CD8-positive, alpha-beta memory T cell (primary cell): ENCODE measurements at places on chromosomes 1 and 21.
A peak's percentile ranks its signal among the peaks of the same experiment; 100 is the strongest.

DNA sequence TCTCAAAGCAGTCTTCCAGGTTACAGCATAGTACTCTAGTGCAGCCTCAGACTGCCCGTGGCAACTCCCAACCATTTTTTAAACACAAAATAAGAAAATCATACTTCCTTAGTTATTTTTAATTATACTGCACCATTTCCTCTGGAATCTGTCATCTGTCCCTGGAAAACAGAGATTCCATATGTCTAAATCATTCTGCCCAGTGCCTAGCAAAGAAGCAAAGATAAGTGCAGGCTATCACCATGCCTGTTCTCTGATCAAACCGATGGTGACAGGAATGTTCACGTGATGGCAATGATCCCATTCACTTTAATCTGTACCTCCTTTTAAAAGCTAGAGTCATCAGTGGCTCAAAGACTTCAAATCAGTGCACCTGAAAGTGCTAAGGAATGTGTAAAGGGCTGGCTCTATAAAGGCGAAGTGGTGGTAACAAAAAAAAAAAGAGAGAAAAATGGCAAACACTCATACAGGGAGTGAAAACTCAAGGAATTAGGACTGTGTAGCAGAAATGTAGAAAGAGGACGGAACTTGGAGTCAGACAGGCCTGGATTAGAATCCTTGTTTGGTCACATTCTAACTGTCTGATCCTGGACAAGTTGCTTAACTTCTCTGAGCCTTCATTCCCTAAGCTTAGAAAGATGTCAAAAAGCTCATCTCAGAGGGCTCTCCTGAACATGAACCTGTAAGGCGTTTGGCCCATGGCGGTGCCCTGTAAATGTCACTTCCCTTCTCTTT is 9.9 kb upstream of the CCN1 start:
- no peak for DNase-seq

DNA sequence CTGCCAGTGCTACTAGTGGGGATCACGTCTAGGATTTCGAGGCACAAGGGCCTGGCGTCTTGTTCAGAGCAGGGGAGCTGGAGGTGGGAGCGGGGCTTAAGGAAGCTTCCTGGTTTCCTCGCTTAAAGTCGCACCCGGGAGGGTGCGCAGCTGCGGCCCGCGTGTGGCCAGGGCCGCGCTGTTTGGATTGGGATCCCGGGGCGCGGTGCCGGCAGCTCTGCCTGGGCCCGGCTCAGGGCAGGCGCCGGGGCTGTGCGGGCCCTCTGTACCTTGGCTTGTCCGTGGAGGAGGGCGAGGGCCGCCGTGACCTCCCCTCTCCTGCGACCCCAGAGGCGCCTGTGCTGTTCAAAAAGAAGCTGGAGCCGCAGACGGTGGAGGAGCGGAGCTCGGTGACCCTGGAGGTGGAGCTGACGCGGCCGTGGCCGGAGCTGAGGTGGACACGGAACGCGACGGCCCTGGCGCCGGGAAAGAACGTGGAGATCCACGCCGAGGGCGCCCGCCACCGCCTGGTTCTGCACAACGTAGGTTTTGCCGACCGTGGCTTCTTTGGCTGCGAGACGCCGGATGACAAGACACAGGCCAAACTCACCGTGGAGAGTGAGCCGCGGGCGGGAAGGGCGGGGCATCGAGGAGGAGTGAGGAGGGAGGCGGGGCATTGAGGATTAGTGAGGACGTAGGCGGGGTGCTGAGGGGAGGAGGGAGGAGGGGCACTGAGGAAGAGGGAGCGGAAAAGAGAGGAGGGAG is 67.8 kb downstream of the OBSCN start:
- peak; percentile 80 for DNase-seq

DNA sequence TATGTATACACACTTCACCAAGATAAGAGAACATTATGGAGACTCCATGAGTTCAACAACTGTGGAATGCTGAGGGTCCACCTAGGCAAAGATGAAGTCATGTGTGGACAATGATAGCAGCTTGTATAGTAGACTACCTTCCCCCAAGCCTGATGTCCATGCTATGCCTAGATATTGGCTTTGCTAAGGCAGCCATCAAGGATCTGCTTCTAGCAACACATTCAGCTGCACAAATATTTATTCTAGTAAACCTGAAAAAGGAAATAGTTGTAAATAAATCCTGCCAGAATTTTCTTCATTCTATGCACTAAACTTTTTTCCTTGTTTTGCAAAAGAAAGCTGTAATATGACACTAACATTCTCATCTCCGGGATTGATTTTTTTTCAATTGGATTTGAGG is 7.0 kb upstream of the LPAR3 start:
- DNase-seq: no peak

DNA sequence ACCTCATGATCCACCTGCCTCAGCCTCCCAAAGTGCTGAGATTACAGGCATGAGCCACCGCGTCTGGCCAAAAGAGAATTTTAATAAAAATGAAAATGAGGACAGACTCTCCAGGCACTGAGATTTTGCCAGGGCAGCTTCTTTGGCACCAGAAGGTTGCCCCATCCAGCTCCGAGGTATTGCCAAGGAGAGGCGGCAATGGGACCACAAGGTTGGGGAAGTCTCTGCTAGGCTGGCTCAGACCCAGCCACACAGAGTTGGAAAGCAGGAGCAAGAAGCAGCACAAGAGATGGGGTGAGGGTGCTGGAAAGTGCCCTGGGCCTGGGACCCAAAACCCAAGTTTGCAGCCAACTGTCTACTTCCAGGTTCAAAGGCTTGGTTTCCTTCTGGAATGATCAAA is 200.9 kb downstream of the HHIPL2 start:
- no peak for DNase-seq

- no peak for DNase-seq
Observed at GRCh38 chr1:169601096-169601881, 15.0 kb upstream of the F5 start.

DNA sequence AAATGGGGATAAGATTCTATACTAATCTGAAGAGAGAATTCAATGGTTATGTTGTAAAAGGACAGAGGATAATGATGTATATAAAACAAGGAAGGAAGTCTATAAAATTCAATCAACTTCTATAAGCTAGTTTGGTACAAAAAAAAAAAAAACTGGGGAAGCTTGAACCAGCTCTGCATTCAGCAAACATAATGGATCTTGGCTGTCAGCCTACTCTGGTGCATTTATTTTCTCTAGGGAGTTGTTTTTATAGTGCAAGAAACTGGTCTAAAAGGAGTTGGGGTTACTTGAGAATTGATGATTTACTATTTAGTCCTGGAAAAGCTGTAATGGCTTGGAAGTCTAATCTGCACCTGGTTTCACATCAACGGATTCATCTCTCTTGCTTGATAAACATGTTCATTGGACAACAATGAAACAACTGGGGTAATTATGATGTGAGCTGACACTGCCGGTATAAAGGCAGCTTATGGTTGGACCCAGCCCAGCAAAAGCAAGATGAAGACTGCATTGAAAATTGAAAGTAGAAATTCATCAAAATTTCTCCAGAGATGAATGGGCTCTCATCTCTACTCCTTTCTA is 199.4 kb upstream of the NRIP1 start:
- DNase-seq: no peak

- DNase-seq: no peak
Observed at GRCh38 chr1:25033030-25033827, 103.2 kb upstream of the RUNX3 start.

- DNase-seq: no peak
Observed at GRCh38 chr1:200668514-200669313, 993 bp downstream of the DDX59 start.

DNA sequence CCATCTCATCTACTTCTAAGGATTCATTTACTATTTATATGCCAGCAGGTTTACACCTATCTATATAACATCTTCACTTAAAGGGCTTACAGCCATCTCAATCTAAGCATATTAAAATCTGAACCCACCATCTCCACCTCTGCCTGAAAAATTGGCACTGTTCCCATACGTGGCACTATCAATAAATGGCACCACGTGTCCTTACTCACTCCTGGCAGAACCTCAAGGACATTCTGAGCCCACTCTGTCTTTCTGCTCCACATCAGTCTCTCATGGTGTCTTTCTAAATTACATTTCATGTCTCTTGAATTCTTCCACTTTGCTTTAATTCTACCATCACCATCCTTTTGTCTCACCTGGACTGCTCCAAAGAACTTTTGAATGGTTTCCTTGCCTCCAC is 72.2 kb upstream of the HOOK1 start:
- no peak for DNase-seq

GRCh38 chr21:41199123-41199522 is 31.2 kb downstream of the BACE2 start:
- DNase-seq: no peak

GRCh38 chr21:33811167-33812010 is 104.2 kb downstream of the ATP5PO start:
- no peak for DNase-seq

- DNase-seq: peak; percentile 31
Observed at GRCh38 chr21:33975548-33976081, 60.0 kb upstream of the ATP5PO start.

DNA sequence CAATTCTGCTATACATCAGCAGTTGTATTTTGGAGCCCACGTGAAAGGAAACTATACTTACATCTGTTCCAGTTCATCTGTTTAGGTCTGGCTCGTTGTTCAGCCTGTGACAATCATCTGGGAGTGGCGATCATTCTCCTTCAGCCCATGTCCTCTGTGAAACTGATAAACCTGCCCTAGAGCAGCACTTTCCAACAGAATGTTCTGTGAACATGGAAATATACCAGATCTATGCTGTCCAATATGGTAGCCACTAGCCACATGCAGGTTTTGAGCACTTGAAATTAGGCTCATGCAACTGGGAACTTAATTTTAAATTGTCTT is 24.5 kb upstream of the COQ8A start:
- no peak for DNase-seq

DNA sequence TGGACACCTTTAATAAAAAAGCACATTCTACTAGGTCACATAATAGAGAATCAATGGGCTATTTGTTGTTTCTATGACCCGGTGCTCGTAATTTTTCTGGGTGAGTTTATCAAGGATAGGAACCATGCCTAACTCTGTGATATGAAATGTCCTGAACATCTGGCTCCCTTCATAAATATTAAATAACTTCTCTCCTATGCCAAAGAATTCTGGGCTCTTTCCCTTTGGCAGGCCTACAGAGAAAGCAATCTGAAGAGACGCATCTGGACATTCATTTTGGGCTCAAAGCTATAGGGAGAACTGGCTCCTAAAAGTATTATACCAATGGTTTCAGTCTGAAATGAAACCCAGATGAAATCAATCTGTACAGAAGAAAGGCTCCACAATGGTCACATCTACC is 38.8 kb upstream of the ANGPTL7 start:
- DNase-seq: no peak

DNA sequence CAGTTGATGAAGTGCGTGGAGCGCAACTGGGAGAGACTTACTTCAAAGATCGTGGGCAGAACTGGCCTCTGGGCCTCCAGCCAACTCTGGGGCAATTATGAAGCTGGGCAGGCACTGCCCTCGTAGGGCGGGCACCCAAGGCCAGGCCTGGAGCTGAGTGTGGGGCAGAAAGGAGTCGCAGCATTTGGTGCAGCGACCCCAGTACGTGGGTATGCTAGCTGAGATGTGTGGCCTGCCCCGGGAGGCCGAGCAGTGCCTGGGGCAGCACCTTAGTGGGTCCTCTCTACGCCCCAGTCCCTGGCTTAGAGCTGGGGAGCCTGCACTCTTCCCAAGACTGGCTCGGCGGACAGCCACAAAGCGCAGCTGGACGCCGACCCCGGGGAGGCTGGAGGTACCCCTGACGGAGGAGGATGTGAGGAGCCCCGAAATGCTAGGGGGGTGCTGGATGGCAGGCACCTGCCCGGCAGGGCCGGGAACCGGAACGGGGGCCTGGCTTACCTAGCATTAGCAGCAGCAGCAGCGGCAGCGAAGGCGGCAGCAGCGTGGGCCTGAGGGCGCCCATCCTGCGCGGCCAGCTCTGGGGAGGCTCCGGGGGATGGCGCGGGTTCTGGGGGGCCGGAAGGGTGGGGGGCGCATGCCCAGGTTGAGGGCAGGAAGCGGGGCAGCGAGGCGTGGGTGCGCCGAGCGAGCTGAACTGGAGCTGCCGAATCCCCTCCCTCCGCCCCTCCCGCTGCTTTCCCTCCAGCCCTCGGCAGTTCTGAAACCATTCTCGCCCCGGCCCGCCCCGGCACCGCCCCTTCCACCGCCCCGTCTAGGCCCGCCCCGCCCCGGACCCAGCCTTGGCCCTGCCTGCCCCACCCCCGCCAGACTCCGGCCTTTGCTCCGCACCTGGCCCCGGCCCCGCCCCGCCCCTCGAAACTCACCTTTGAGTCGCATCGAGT is at the start of gene IGSF8:
IGSF8 (minus strand) TSS at position 709 of the 941 bp plus-strand sequence; CDS start at position 562, 147 bp downstream.
- DNase-seq: peak; percentile 92

DNA sequence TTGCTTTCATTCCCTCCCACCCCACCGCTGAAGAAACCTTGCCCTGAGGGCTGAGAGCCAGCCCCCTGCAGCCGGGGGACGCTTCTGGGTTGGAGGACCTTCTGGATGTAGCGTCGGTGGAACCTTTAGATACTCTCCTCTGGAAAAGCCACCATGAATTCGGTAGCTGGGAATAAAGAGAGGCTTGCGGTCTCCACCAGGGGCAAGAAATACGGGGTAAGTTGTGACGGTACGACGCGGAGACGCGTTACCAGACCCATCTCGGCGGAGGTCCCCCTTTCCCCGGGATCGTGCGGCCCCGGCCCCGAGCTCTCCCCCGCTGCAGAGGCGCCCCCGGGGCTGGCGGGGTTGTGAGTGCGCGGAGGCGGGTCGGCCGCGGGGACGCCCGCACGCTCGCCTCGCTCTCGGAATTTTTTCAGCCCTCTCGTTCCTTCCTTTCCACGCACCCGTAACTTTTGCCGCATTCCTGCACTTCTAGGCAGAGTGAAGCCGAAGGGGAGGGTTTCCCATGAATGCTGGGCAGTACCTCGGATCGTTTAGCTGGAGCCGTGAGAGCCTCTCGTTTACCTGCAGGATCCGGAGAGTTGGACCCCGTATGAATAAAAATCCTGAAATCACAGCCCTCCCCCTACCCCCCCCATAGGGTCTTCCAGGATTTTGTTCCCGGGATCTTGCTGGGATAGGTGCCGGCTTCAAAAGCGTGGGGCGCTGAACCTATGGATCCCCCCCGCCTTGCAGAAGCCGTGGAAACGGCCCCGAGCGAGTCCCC is 671 bp downstream of the KIF26B start:
- DNase-seq: no peak

DNA sequence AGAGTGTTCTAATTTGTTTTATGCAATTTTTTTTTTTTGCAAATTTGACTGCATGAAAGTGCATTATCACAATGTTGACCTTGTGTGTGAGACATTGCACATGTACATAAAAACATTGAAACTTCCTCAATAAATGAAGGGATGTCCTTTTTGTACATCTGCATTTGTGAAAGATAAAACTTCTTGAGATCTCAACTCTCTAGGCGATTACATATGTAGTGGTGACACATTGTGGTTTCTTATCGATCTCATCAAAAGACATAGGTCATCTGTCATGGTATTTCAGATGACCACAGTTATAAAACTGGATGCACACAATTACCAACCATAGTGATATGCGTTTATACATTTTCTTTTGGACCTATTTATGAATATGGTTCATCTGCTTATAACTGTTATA is 35.6 kb upstream of the C21orf91 start:
- DNase-seq: no peak

- no peak for DNase-seq
Observed at GRCh38 chr1:12001996-12002493, 17.3 kb upstream of the MIIP start.
